Stimulated activated CD8-positive, alpha-beta memory T cell treated with anti-CD3 and anti-CD28 coated beads, Interleukin-2, amount 100 ng/mL, for 1 hour (primary cell): ENCODE measurements at places on chromosomes 3 and 15.

GRCh38 chr3:40913192-40913591 is 286.1 kb upstream of the CTNNB1 start:
- DNase-seq: no peak

DNA sequence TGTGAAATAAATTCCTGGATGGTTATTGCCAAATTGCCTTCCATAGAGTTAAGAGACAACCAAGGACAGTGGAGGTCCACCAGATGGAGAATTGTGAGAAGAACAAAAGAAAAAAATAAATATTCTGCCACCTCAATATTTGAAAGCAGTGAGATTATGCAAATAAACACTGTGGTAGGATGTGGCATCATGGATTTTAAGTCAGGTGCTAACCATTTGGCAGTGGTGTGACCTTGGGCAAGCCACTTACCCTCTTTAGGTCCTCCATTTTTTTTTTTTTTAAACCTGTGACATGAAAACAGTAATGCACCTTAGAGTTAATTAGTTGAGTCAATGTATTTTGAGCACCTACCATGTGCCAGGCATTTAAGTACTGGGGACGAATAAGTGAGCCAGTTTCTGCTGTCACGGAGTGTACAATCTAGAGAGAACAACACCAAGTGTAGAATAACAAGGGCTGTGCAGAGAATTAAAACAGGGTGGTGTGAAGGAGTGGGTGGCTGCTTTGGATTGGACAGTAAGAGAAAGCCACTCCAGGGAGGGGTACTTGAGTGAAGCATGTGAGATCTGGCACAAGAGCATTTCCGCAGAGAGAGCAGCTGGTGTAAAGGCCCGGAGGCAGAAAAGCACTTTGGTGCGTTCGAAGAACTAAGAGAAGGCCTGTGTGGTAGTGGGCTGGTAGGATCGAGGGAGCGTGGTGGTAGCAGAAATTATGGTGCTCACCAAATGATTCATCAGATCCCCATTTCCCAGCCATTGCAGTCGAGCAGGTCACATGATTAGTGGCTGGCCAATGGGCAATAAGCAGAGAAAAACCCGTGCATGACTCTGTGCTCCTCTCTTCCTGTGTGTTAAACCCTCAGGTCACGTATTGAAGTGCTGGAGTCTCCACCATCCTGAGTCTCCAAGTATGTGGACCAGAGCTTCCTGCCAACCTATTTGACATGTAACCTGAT is 39.2 kb downstream of the CCK start:
- DNase-seq: no peak

DNA sequence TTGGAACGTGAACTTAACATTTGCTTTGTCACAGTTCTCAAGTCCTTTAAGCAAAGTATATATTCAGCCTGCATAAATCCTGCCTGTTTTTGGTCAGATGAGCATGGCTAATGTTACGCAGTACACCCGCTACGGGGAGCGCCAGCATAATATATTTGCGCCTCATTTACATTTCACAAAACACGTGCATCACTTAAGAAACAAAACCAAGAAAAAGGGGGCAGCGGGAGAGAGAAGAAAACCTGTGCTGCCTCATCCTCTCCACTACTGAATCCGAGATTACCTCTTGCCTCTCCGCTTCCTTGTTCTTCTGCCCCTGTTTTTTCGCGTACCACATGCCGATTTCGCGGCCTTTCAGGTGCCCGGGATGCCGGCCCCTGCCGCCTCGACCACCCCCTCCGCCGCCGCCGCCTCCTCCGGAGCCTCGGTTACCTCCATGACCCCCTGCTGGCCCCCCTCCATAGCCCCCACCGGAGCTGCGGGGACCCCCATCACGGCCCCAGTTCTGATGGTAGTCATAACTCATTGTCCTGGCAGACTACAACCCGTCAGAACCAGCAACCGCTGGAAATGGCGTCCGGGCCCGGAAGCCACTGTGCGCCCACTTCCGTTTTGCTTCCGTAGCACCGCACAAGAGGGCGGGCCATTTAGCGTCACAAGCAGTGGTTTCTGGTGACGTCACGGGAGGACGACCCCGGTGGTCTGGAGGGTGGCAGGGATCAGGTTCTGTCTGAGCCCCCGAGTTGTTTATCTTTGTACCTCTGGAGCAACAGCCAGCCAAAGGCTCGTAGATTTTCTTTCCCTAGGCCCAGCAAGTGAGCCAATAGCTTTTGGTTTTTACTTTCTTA is at the start of gene DHX36:
Gene DHX36, minus strand, starts transcription at position 597 of the 848 bp plus-strand sequence. Its CDS starts 71 bp downstream, at position 526.
- DNase-seq: peak; percentile 75

GRCh38 chr3:48068886-48069285 is 52.7 kb upstream of the MAP4 start:
- no peak for DNase-seq

DNA sequence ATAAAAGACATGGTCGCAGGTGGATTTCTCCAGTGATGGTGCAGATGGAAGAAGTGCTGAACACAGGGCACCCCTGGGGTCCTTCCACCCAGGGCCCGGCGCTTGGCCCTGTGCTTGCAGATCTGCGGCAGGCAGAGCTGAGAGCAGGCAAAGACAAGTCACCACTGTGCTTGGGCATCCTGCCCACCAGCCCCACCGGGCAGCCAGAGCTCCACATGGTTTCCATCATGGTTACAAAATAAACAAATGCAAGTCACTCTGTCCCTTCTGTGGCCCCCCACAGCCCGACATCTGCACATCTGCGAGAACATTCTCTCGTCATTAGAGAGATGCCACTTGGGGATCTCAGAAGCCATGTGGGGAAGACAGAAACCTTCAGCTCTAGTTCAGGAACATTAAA is 37.6 kb upstream of the SFMBT1 start:
- no peak for DNase-seq

- DNase-seq: no peak
Observed at GRCh38 chr15:64686130-64686735, 89.2 kb downstream of the RBPMS2 start.

- no peak for DNase-seq
Observed at GRCh38 chr15:67137951-67138848, 72.8 kb downstream of the SMAD3 start.

GRCh38 chr3:175716446-175716845 is 857.3 kb downstream of the NAALADL2 start:
- DNase-seq: no peak
